ENCODE measurements at places on chromosomes 13 and 19.
A peak's percentile ranks its signal among the peaks of the same experiment; 100 is the strongest.

DNA sequence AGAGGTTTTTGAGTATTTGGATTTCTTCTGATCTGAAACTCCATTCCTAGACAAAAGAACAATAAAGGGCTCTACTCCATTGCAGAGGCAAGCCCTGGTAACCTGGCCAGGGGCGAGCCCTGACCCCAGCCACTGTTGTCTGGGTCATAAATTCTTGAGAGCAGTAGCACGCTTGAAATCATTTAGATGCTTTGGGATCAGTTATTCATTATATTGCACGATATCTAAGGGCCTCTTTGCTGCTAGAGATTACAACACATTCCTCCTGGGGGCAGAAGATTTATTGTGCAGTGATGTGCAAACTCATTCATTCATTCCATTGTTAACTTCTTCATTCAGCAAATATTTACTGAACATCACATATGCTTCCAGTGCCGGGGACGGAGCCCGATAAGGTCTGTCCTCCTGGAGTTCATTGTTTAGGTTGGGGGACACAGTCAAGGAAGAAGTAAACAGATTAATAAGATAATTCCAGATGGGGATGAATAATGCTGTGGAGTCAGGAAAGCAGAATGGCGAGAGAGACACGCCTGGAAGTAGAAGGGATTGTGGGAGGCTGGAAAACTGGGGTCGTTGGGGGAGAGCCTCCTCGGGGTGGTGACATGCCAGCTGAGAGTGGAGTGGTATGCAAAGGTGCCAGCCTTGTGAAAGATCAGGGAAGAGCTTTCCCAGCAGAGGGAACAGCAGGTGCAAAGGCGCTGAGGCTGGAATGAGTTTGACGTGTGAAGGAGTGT, 34.9 kb downstream of the SIPA1L3 start:
- DNase-seq: no peak

GRCh38 chr19:18992696-18993095, 40.6 kb downstream of the SUGP2 start:
- DNase-seq: no peak

- DNase-seq: no peak
Measured at GRCh38 chr13:30580852-30581502, 36.7 kb upstream of the USPL1 start.

- DNase-seq: no peak
Measured at GRCh38 chr19:27796540-27796939, 1416.4 kb downstream of the UQCRFS1 start.

GRCh38 chr13:113275387-113275786, 21.7 kb upstream of the LAMP1 start:
- DNase-seq: peak; percentile 15

- no peak for DNase-seq
Measured at GRCh38 chr13:26989957-26990713, 181.5 kb downstream of the USP12 start.

- no peak for DNase-seq
Measured at GRCh38 chr19:28444362-28444761, 768.6 kb downstream of the UQCRFS1 start.

GRCh38 chr13:36332986-36333385, 13.2 kb downstream of the SPART start:
- no peak for DNase-seq

GRCh38 chr13:109856350-109856749, 70.0 kb upstream of the IRS2 start:
- no peak for DNase-seq
